ENCODE measurements at places on chromosomes 2 and 18.

GRCh38 chr2:168515502-168515901 lies 59.4 kb downstream of the CERS6 start:
- DNase-seq = no peak

DNA sequence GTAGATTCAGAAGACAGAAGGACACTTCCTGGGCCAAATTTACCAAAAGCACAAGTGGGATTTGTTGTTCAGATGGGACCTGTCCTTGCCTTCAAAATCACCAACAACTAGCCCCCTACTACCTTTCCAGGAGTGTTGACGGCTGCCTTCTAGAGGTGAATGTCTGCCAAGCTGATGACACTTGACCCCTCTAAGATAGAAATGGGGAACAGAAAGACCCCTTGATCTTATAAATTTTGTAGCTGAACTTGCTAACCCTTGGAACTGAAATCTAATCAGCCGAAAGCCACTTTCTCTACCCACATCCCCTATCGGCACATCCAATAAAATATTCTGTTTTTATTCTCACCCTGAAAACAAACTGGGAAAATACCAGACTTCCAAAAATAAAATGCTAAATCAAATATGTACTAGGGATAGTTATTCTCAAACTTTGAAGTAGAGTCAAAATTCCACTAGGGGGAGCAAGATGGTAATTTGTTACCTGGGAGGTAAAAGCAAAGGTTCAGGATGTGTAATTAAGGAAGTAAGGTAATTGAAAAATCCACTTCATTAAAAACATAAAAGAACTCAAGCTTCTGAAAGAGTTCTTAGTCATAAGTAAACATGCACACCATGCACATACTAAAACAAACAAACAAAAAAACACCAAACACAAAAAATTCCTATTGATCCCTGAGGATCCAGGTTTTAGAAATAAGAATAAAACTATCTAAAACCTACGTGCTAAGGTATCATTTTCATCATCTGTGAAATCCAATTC lies 119.2 kb downstream of the ANKRD44 start:
- DNase-seq = no peak

DNA sequence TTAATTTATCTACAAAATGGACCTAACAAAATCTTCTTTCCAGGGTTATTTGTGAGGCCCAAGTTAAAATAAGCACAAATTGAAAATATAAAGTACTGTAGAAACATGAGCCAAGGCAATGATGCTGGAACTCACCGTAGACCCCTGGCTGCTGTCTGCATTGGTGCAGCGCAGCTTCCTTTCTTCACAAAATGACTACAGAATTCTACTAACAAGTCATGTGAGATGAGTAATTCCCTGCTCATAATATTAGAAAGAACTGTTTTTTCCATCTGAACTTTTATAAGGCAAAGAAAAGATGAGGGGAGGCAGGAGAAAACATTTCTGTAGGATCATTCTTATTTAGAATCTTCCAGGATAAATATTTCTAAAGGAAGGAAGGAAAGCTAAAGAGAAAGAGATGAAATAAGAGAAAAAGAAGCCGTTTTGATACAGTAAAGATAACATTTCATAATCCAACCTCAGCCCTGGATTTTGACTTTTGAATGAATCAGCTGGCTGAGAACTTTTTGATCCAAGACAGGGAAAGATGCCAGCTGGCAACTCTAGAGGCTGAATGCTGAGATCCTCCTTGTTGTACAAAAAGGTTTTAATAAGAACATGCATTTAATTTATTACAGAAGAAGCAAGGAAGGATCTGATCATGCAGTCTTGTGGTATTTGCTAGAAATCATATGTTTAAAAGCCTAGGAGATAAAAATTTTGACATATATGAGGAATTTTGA lies 183.9 kb upstream of the KLHL14 start:
- DNase-seq = no peak

GRCh38 chr18:58303363-58303762 lies 259.3 kb downstream of the NEDD4L start:
- no peak for DNase-seq

- DNase-seq = peak; percentile 39
Measured at GRCh38 chr2:176091329-176092258, 927 bp upstream of the HOXD13 start.

DNA sequence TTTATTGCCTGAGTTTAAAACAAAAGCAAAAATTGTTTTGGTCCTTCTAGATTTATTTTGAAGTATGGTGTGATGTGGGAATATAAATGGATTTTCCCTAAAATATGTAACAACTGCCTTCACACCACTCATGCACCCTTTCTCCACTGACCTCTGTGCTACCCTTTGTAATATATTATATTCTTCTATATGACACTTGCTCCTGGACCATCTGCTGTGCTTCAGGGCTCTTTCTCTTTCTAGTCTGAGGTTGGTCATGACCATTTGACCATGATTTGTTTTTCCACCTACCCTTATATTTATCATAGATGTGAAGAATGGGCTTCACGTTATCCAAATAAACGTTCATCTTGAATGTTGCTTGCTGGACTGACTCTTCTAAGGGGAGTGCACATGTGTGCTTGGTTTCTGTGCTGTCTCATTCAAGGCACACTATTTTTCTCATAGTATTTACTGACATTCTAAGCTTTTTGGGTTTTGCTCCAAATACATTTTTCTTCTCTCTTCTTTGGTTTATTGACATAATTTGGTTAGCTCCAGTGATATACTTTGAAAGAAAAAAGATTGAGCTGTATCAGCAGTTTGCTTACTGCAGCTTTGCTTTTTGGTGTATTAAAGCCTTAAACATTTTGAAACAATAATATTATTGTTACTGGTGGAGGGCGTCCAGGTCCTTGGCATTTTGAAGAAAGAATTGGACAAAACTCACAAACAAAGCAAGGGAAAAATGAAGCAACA lies 61.8 kb downstream of the VWA3B start:
- DNase-seq = no peak

DNA sequence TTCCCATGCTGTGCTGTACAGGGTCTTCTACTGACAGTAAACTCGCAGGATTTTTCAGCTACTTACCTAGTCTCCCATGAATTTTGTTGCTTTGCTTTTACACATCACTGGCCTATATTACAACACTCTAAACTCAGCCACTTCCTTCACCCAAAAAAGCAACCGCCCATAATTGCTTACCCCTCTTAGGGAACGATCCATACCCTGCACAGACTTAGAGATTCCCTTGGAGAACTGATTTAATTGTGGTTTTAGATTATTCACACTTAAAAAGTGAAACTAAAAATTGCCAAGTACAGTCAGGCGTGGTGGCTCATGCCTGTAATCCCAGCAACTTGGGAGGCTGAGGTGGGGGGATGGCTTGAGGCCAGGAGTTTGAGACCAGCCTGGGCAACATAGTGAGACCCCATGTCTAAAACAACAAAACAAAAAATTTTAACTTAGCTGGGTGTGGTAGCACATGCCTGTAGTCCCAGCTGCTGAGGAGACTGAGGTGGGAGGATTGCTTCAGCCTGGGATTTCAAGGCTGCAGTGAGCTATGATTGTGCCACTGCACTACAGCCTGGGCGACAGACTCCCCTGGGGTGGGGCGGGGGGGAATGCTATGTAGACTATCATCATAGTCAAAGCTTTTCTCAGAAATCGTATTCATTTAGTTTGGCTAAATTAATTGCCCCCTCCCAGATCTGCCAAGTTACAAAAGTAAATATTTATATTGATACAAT lies 19.3 kb downstream of the MRPL30 start:
- no peak for DNase-seq

DNA sequence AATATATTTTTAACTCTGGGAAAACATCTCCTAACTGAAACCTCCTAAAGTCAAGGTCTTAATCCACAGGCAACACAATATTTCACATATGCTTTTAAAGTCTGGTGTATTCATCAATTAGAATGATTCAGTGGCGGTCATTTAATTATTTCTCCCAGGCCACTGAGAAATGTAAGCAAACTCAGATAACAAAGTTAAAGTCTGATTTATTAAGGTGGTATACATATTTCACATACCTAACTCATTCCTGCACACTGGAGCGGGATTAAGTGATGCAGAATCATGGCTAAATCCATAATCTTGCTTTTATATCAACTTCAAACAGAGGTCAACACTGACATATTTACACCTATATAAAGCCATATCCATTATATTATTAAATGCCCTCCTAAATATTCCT lies 43.7 kb downstream of the FRZB start:
- no peak for DNase-seq
